SK-MEL-5 (cell line): ENCODE measurements at places on chromosomes 11 and 22.

DNA sequence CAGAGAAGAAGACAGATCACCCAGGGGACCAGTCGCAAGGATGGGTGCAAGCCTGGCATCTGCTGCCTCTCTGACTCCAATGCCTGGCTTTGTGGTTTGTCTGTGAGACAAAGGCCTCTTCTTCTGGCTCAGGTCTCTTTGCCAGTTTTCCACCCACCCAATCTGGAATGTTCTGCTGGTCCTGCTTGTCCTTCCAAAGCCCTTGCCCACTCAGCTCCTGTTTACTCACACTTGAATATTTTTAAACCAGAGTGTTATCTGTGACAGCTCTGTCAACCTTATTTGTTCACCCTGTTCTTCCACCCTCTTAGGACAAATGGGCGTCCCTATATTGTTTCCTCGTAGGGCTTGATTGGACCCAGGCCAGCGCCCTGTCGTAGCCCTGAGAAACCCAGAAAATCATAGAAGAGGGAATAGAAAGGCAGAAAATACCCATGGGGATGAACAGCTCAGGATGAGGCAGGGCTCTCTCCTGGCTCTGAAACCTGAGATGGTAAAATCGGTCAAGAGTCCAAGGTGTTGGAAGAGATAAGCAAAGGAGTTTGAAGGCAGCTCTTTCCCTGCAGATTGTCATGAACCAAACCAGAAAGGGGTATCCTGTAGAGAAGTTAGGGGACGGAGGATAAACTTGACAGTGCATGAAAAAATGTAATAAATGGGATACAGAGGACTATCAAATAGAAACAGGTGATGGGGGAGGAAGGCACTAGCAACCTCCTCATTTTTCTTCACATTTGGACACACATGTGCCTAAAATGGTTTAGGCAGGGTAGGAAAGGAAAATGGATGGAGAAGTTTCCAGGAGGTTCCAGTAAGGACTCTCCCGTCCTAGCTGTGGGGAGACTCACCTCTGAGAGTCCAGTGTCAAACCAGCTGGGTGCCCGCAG, 651 bp downstream of the CRYAB start:
- peak; percentile 60 for DNase-seq

- no peak for DNase-seq
Measured at GRCh38 chr22:40857309-40857855, 434 bp downstream of the XPNPEP3 start.

DNA sequence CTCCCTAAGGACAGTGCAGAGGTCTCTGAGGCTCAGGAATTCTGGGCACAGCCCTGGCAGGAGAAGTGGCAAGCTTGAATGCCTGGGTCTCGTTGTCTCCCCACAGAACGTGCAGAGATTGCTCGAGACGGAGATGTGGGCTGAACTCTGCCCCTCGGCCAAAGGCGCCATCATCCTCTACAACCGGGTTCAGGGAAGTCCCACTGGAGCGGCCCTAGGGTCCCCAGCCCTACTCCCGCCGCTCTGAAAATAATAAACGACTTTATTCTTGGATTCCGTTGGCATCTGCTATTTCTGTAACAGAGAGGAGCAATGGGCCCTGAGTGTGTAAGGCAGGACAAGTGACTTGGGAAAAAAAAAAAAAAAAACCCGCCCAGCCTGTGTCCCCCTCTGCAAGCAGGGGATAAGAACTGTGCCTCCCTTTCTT, 591 bp upstream of the DNAJC4 start:
- DNase-seq: no peak

DNA sequence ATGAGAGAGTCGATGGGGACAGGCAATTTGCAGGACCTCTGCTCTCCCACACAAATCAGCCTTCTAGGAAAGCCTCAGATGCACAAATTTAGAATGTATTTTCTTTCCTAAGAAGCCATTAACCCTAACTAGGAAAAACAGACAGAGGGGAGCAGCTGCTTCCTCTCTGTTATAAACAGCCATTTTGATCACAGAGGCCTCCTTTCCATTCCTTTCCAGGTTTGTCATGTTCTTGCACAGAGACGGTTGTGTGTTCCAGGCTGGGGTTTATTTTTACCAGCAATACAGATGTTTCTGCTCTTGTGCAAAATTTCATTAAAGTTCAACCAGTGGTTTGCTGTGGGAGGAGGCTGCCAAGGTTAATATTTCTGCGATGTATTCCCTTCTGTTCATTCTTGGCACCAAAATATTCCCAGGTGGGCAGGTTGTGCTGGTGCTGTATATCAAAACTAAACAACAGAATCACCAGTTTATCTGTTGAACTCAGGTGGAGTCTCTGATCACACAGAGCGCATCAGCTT, 90.2 kb downstream of the NAV2 start:
- DNase-seq: no peak

- no peak for DNase-seq
Measured at GRCh38 chr11:33405834-33406602, 148.8 kb downstream of the HIPK3 start.

- DNase-seq: no peak
Measured at GRCh38 chr22:37032535-37033460, 13.3 kb downstream of the MPST start.

GRCh38 chr11:76625472-76626186, 44.9 kb downstream of the LRRC32 start:
- no peak for DNase-seq

GRCh38 chr22:36860821-36861659, at the start of gene NCF4:
Gene NCF4, plus strand, starts transcription at chr22:36861006. Its CDS starts 166 bp downstream, at chr22:36861172.
- no peak for DNase-seq

DNA sequence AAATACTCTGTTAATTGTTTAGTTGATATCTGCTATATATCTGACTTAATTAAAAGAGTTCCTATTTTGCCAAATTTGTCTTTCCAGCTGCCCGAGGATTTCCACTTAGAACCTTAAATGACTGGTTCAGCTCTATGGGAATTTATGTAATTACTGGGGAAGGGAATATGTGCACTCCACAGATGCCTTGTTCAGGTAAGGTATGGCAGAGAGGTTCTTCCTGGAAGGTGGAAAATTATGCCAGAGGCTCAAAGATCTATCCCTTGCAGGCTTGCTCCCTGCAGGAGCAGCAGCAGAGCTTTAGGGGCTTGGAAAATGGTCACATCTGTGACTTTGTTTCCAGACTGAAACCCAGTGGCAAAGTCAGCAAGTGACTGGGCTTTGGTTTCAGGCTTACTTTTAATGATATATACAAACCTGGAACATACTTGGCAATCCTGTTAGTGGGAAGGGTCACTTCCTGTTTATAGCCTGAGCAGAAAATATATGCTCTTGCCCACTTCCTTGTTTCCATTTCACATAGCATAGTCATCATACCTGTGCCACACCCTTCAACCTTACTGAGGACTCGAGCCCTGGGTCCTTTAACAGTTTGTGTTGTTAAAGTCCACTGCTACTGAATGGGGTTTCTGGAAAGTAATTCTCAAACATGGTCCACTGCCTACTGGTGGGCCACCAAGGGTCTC, 23.7 kb downstream of the WBP2NL start:
- DNase-seq: no peak

GRCh38 chr22:17916226-17916889, 108.0 kb downstream of the MICAL3 start:
- DNase-seq: no peak

DNA sequence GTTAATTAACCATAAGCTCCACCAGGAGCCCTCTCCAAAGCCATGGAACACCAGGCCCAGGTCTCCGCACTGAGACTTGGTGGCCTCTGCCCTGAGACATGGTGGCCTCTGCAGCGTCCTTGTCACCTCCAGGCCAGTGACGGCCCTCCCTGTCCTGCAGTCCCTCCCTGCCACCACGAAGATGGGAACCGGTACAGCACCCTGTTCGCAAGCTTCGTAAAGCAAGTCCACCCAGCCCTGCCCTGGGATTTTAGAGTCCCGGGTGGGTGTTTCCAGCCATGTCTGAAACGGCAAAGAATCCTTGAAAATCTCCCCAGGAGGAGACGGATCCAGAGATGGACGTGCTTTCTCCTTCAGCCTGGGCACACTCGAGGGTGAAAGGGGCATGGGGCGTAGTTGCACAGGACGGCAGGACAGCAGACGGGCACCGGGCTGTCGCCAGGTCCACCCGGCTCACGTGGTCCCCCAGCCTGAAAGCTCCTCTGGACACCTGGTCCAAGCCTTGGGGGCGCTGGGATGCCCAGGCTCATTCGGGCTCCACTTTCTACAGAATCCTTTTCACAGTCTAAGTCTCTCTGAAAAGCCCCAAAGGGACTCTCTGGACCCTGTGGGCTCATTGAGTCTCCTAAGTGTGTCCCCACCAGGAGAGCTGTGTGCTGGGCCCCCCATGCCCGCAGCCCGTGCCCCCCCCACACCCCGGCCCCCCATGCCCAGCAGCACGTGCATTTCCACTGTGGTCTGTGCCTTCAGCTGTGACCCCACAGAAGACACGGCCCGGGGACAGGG, 456.2 kb downstream of the BRD1 start:
- DNase-seq: no peak

DNA sequence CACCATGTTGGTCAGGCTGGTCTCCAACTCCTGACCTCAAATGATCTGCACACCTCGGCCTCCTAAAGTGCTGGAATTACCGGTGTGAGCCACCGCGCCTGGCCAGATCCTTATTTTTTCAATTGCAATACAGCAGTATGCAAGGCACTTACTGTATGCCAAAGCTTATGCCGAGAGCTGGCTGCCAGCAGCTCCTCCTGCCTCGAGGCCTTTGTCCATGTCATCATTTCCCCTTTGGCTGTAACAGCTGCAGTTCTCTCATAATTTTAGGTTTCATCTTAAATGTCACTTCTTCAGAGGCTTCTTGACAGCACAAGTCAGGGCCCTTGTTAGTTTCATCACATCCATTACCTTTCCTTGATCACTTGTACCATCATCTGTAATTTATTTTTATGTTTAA, 1.5 kb upstream of the SREBF2 start:
- DNase-seq: no peak

DNA sequence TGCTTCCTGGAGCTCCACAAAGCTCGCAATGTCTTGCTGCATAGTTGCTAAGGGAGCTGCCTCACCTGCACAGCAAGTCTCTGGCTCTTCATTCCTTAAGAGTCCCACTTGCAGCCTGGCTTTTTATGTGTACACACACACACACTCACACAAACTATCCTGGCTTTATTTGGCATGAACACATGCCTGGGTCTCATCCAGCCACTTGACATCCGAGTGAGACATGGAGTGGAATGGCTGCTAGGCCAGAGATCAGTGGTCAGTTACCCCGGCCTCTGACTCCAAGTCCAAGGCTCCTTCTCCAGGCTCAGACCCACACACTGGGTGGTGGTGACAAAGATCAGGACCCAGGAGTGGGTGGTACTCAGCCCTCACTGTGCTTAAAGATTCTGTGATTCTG, 37.9 kb upstream of the CLTCL1 start:
- no peak for DNase-seq

DNA sequence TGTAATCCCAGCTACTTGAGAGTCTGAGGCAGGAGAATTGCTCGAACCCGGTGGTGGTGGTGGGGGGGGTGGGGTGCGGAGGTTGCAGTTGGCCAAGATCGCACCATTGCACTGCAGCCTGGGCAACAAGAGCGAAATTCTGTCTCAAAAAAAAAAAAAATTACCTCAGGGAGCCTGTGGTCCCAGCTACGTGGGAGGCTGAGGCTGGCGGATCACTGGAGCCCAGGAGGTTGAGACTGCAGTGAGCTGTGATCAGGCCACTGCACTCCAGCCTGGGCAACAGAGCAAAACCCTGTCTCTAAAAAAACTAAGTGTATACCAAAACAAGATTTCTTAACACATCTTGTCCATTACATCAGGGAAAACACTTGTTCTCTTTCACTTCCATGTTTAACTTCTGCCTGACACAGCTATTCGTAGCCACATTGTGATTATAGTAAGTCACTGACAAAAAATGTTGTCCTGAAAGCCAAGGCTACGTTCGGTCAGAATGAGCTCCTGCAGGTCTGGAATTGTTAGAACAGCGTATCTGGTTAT, 1.4 kb downstream of the TMEM80 start:
- DNase-seq: no peak

- DNase-seq: no peak
Measured at GRCh38 chr22:38861170-38861876, 10.7 kb downstream of the CBX6 start.
